ENCODE measurements at places on chromosomes 5 and 9.

DNA sequence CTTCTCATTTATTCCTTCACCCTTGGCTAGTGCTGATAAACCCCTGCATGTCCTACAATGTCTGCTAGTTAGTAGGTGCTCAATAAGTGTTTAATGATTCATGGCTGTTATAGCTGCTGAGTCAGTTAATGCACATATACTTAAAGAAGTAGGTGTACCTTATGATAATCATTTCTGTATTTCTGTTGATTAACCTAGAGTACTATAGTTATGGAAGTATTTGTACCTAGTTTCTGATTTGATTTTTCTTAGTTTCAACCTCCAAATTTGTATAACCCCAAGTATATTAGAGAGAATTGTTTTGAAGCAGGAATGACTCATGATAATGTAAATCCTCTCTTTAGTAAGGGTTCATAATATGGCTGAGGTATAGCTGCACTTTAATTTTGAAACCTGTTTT, 8.9 kb downstream of the SMAD5 start:
- DNase-seq: no peak

GRCh38 chr9:17611917-17612316, 33.1 kb downstream of the SH3GL2 start:
- DNase-seq: no peak

- DNase-seq: no peak
These were observed 1088.6 kb downstream of the MAT2B start for GRCh38 chr5:164593982-164594381.

DNA sequence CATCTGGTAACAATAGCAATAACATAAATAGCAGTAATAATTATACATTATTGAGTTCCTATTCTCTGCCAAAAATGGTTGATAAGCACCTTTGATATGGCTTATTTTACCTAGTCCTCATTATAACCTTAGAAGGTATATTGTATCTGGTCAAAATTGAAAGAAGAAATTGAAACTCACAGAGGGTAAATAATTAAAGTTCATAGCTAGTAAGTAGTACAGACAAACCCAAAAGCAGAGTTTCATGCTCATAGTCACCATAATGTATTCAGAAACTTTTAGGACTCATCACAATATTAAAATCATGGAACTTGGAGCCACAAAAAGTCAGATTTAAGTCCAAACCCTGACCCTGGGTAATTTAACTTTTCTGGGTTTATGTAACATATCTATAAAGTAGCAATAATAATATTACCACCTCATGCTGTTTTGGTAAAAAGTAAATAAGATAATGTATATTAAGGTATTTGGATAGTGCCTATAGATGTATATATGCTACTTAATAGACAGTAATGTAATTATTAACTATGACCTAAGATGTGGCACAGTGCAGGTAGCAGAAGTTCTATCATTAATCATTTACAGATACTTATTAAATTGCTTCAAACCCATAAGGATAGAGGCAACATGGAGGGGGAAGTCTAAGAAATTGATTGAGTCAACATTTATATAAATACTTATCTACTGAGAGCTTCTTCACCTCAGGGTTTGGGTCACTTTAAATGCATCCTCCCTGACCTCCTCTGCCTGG, 32.4 kb downstream of the STK32A start:
- no peak for DNase-seq
